ENCODE measurements at places on chromosomes 5 and 9.

- no peak for DNase-seq
These were observed 196.6 kb downstream of the MSX2 start for GRCh38 chr5:174920906-174921550.

- no peak for DNase-seq
These were observed 32.2 kb downstream of the LNPEP start for GRCh38 chr5:96968074-96968473.

GRCh38 chr5:11050596-11051304, 289.7 kb upstream of the DAP start:
- DNase-seq, result no peak

DNA sequence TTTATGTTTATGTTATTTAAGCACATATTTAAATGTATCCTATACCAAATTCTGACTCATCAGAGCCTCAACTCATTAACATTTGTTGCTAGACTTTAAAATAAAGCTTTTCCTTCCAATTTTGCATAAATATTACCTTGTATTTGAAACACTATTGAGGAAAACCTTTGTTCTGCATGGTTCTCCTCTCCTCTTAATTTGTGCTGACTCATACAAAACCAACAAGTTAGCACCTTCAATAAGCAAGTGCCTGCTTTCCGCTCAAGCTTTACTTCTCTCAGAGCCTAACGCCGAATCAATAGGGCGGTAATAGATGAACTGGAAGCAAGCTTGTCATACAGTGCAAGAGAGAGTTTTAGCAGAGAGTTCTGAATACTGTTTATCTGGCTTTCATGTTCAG, 7.9 kb downstream of the AMACR start:
- no peak for DNase-seq

- no peak for DNase-seq
These were observed 207.5 kb downstream of the NXNL2 start for GRCh38 chr9:88742483-88742882.

DNA sequence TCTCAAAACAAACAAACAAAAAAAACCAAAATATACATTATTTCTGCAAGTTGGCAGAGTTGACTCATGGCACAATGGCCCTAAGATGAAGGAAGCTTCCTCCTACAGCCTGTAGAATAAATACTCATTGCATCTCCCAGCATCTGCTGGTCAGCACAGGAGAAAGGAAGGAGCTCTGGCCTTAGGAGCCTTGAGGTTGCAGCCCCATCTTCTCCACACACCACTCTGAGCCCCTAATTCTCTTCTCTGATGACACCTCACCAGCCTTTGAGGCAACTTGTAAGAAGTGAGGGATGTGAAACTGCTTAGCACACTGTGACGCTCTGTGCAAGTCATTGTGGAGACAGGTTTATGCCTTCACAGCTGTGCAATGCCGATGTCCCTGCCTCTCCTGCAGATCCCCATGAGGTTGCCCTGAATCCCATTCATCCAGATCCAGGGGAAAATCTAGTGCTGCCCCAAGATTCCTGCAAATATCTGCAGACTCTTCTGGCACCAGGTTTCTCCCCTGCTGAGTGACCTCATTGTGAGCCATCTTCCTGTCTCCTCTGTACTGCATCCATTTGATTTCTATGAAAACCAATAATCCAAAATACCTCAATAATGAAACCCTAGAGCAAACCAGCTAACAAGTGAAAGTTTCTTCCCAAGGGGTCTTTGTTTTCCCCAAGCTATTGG, 65.3 kb upstream of the TGFBR1 start:
- DNase-seq, result no peak

GRCh38 chr9:99197124-99197630, 24.6 kb downstream of the ALG2 start:
- no peak for DNase-seq

All from posterior vena cava (tissue), 2 donors.